ENCODE measurements at places on chromosomes 12 and 14.

DNA sequence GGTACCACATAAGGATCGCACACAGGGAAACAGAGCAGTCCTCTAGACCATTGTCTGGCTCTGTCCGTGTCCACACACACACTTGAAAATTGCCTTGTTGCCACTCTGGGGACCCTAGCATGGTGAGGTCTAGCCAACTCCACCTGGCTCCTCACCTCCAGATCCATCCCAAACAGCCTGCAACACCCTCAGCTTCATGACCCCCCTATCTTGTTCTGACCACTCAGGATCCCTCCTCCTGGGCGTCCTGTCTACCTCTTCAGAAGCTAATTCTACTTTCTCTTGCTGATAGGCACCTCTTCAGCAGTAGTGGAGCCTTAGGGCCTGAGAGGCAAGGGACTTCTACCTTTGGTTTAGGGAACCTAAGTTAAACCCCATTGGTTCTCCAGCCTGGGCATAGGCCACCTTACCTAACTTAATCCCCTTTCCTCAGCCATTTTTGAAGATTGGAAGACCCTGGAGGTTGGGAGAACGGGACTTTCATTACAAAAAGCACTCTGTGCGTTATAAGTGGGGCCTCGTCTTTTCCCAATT, 697 bp upstream of the HOXC5 start:
- H3K27ac ChIP-seq = no peak overlapping the region
- H3K36me3 ChIP-seq = no peaks in the 10 kb centered on the region
- H3K27me3 ChIP-seq = peaks cover 79% of the 10 kb centered on the region
- H3K4me1 ChIP-seq = no peaks in the 10 kb centered on the region
- no peak overlapping the region for H3K4me3 ChIP-seq

GRCh38 chr14:54166049-54166950, 209.7 kb upstream of the BMP4 start:
- H3K27me3 ChIP-seq = no peaks in the 10 kb centered on the region
- DNase-seq = no peak
- H3K4me1 ChIP-seq = peaks cover 6% of the 10 kb centered on the region
- no peak overlapping the region for H3K4me3 ChIP-seq
- no peaks in the 10 kb centered on the region for H3K36me3 ChIP-seq
- H3K27ac ChIP-seq = no peak overlapping the region

DNA sequence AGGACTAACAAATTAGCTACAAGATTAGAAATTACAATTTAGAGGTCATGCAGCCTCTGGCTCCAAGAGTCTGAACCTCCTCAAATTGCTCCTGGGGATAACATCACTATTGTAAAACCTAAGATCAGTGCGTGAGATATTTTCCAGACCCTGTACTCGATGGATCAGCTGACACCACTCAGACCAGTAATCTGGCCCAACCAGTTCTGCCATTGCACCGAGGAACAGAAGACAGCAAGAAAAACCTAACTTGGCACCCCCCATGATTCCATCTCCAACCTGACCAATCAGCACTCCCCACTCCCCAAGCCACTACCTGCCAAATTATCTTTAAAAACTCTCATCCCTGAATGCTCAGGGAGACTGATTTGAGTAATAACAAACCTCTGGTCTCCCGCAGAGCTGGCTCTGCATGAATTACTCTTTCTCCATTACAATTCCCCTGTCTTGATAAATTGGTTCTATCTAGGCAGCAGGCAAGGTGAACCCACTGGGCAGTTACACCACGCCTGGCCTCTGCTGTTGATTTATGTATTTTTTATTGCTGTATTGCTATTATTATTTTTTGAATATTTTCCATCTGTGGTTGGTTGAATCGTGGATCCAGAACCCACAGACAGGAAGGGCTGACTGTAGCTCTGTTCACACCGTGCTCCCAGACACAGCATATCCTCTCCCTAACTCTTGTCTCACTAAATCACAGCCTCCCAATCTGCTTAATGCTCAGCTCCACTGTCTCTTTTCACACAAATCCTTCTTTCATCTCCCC, 9.2 kb downstream of the HEBP1 start:
- H3K27me3 ChIP-seq = no peaks in the 10 kb centered on the region
- H3K27ac ChIP-seq = no peak overlapping the region
- peaks cover 6% of the 10 kb centered on the region for H3K36me3 ChIP-seq
- H3K4me1 ChIP-seq = no peaks in the 10 kb centered on the region
- no peak overlapping the region for H3K4me3 ChIP-seq

DNA sequence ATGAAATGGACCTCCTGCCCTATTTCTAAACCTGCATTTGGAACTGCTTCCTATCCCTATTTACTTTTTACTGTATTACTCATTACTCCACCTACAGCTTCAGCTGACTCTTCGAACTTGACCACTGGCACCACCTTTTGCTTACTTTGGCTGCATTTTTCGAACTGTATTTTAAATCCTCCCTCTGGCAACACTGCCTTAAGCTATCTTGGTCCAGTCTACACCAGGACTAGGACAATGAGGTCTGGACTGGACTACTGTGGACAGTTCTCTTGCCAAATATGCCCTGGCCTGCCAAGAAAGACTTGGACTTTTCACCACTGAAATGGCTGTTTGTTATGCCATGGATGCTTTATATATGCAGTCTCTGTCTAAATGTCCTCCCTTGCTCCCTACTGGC, 328.1 kb downstream of the BTG1 start:
- no peaks in the 10 kb centered on the region for H3K36me3 ChIP-seq
- peaks cover 10% of the 10 kb centered on the region for H3K4me1 ChIP-seq
- peak; percentile 54 for DNase-seq
- no peaks in the 10 kb centered on the region for H3K27me3 ChIP-seq

- peaks cover 35% of the 10 kb centered on the region for H3K4me1 ChIP-seq
- no peak for DNase-seq
- H3K4me3 ChIP-seq = peak overlapping the region; percentile 91
- H3K36me3 ChIP-seq = no peaks in the 10 kb centered on the region
- no peak overlapping the region for H3K27ac ChIP-seq
- H3K27me3 ChIP-seq = no peaks in the 10 kb centered on the region
Observed at GRCh38 chr14:95536671-95537070, 1.8 kb downstream of the GLRX5 start.

GRCh38 chr14:102518063-102518648, 8.6 kb upstream of the ANKRD9 start:
- H3K4me1 ChIP-seq = peaks cover 4% of the 10 kb centered on the region
- H3K4me3 ChIP-seq = no peak overlapping the region
- no peaks in the 10 kb centered on the region for H3K36me3 ChIP-seq
- no peak overlapping the region for H3K27ac ChIP-seq
- H3K27me3 ChIP-seq = no peaks in the 10 kb centered on the region
- DNase-seq = no peak

- peaks cover 7% of the 10 kb centered on the region for H3K27me3 ChIP-seq
- no peak for DNase-seq
- no peak overlapping the region for H3K27ac ChIP-seq
- no peak overlapping the region for H3K4me3 ChIP-seq
Observed at GRCh38 chr14:101634850-101635748, 73.8 kb downstream of the DIO3 start.

DNA sequence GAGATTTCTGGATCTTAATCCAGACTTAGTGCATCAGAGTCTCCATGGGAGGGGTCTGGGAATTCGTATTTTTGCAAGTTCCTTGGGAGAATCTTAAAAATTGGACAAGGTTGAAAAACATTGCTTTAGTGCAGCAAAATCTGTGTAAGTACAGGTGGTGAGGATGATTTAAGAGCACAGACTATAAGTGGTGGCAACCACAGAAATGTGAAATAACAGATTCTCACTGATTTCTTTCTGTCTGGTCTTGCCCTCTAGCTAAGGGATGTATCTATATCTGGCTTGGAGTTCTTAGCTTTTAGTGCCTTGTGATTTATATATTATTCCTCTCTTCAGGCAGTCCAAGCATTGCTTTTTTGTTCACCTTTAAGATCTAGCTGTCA, 116.2 kb downstream of the DIP2B start:
- peak overlapping the region; percentile 10 for H3K4me3 ChIP-seq
- H3K4me1 ChIP-seq = peaks cover 36% of the 10 kb centered on the region
- no peaks in the 10 kb centered on the region for H3K36me3 ChIP-seq

Measured in astrocyte (in vitro differentiated cells and primary cell).